Fibroblast of pulmonary artery (primary cell): ENCODE measurements at places on chromosomes 2 and 18.

DNA sequence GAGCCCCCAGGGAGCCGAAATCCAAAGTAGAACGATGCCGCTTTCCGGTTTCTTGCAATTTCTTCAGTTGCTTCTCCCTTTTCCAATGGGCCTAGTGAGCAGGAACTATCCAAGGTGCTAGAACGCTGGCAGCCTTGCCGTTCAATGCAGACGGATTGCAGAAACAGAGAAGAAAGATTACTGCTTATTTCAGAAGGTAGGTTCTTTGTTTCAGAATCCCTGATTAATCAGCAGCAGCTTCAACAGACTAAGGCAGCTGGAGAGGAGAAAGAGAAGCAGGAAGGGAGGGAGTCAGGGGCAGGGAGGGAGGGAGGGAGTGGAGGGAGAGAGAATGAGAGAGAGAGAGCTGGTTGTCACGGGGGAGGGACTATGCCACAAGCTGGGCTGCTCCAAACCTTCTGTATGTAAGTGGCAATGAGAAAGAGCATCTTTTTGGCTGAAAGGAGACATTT is 576 bp downstream of the NYAP2 start:
- peak; percentile 60 for DNase-seq

DNA sequence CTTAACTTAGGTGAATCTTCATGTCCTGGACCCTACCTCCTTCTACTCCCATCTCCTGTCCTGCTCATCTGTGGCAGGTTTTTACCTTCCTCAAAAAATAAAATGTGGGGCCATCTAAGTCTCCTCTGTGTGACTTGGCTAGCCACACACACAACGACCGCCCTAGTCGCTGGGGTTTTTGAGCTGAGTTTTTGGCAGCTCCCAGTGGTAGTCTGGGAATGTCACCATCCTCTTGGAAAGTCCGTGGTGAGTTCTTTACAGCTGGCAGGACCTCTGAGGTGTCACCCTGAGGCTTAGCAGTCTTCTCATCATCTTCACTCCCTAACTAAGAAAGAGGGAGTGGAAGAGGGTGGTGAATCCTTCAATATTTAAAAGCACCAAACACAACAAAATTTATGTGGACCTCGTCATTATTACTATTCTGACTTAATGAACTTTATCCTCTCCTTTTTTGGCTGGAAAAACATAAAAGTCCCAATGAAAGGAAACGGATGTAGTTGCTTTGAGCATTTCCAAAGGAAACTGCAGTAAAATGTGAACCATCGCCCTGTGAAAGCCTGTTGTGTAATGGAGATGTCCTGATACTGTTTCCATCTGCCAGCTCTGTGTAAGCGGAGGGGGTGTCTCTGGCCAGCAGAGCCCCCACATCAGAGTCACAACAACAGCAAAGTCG is 78.6 kb downstream of the VAPA start:
- DNase-seq: peak; percentile 21

- peak; percentile 73 for DNase-seq
Measured at GRCh38 chr2:9331704-9332103, 91.6 kb downstream of the ITGB1BP1 start.

DNA sequence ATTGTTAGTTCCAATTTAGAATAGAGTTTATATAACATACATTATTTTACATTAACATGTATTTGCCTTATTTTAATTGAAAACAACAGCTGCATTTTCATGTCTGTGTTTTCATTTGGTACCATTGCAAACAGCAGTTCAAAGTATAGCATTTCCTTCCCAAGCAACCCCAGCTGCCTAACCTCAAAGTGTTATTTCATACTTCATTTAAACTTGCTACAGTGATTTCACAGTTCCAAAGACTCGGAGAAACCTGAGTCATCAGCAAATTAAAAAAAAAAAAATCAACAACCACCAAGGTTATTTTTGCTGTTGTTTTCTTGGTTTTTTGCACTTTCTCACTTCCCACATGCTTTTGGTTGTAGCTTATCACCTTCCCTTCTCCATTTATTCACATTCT is 236.5 kb upstream of the SPHKAP start:
- DNase-seq: no peak
